ENCODE measurements at places on chromosomes 1 and 21. TPM values are rescaled to one million over a fixed set of nuclear protein-coding genes. Genes with fewer than 3 reads are reported as not detected.

FAM72C gene
- 0.14 TPM for total RNA-seq

ZSWIM5 gene
- total RNA-seq, result 0.81 TPM

MIXL1 gene
- not detected for total RNA-seq

SRSF4 gene
- total RNA-seq, result 52.4 TPM

CFAP57 gene
- total RNA-seq, result not detected

RPTN gene
- not detected for total RNA-seq

RCAN3 gene
- 5.9 TPM for total RNA-seq

SEMA6C gene
- 57.6 TPM for total RNA-seq

PPP1R8 gene
- total RNA-seq, result 23.9 TPM

DENND2D gene
- 3.5 TPM for total RNA-seq

TBX15 gene
- total RNA-seq, result 0.43 TPM

DNA sequence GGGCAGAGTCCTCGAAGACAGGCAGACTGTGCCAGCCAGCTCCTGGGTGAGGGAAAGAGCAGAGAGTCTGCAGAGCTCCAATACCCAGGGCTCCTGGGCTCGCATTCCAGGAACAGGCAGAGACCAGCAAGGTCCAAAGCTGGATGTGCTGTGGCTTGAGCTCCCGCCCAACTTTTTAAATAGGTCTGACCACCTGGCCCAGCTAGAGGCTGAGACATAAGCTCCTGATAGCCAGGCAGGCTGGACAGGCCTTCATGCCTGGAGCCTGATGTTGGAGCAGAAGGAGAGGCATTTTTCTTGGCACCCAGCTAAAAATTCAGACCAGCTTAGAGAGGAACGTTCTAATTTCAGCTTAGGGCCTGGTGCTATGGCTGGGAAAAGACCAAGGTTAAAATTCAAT is 178.4 kb upstream of the TMEM51 start:
- DNase-seq, result no peak

DNA sequence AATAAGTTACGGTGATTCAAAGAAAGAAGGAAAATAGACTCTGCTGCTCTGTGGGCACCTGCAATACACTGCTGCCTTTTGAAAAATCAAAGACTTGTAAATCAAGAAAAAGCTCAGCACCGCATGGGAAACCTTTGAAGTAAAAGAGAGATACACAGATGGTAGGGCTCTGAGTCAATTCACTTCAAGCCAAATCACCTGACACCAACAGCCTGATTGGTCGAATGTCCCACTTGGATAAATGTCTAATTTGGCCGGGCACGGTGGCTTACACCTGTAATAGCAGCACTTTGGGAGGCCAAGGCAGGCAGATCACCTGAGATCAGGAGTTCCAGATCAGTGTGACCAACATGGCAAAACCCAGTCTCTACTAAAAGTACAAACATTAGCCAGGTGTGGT is 19.2 kb upstream of the RCAN3 start:
- no peak for DNase-seq

GRCh38 chr1:246579818-246580217 is 13.6 kb downstream of the CNST start:
- DNase-seq, result no peak

DNA sequence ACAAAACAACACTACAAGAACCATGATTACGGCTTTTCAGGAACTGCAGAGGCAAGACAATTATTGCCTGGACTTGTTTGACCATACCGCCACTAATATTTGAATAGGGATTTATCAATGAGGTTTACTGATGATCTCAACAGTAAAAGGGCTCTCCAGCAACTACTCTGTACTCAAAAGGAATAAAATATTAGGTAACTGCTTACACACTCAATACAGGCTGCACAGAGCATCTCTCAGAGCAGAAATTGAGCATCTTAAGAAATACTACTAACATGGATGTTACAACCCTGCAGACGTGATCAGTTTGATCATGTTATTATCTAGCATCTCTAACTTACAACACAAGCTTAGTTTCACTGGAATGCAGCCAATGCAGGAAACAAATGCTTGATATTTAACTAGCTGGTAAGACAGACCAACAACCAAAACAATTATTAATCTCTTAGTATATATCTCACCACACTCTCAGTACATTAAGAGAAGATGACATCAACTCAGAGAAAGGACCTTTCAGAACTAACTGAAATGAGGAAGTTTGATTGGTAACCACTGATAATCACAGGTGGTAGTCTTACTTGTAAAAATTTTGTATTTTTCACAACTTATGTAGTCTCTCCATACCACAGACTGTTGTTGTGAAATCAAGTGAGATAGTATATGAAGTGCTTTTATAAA is 52.2 kb downstream of the PUM1 start:
- DNase-seq, result no peak

- DNase-seq, result no peak
Observed at GRCh38 chr1:64882574-64883255, 83.6 kb downstream of the JAK1 start.

GRCh38 chr1:143653429-143653802 is 318.4 kb downstream of the FAM72C start:
- DNase-seq, result no peak

GRCh38 chr1:172277275-172277674 is 143.2 kb upstream of the C1orf105 start:
- no peak for DNase-seq

DNA sequence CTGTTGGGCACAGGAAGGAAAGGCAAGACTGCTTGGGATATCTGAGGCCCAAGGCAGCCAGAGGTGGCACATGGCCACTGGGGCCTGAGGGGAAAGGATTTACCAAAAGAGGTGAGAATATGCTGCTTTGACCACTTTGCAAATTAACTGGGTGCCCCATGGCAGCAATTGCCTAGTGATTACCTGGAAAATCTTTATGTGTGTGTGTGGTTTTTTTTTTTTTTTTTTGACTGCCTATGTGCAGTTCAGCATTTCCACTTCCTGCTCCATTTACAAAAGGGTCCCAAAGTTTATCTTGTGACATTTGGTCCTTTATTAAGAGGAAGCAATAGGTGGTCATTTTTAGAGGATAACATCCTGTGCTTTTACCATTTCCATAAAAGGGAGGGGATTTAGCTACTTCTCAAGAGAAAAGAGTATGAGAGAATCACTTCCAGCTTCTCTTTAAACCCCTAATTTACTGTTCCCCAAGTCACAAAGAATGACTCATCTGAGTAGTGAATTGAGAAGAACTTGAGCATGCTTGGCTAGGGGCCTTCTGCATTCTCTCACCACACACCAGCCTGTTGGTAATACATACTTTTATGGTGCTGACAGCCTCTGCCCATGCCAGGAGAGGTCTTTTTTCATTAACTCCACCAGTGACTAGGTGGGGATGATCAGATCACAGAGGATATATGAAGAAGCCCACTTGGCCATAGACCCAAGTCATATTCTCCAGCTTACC is 52.1 kb downstream of the SYDE2 start:
- no peak for DNase-seq

DNA sequence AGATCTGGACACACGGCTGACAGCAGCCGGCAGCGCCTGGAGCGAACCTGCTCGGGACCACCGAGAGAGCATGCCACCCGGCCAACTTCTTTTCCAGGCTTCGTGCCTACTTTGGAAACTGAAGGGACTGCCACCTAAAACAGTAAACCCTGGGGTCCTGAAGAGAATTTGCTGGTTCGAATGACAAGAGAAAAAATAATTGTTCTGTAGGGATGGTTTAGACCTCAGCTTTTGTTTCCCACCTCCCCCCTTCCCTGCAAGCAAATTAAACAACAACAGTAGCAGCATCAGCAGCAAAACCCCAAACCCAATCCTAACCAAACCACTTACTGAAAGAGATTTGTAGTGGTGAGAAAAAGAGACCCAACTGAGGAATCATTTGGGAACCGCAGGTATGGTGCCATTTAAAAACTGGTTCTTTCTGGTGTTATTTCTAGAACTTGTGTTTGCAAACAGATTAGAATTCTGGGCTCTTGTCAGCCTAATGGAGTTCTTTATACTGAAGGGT is 105.6 kb downstream of the LEPR start:
- no peak for DNase-seq

- DNase-seq, result no peak
Observed at GRCh38 chr1:208409176-208409575, 165.0 kb upstream of the PLXNA2 start.

DNA sequence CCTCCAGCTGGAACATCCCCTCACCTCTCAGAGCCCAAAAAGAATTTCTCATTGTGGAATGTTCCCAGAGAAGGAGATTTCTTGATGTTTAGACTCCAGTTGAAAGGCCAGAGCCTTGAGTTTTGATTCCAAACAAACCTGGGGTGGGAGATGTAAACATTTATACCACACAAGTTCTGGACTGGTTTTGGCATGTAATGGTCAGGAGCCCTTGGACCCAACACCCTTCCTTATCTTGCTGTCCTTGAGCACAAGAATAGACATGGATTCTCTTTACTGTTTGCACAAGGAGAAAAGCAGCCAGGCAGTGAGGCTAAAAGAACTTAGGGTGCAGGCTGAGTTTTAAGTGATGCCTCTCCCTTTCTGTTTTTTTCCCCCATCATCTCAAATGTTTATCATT is 4.5 kb downstream of the RHBG start:
- no peak for DNase-seq

GRCh38 chr1:236535662-236536161 is 11.9 kb downstream of the LGALS8 start:
- no peak for DNase-seq

- no peak for DNase-seq
Observed at GRCh38 chr1:154906621-154907081, 29.9 kb downstream of the PMVK start.

- no peak for DNase-seq
Observed at GRCh38 chr1:58363585-58363984, 182.9 kb downstream of the OMA1 start.

GRCh38 chr1:67883069-67883468 is 49.8 kb upstream of the GNG12 start:
- no peak for DNase-seq

DNA sequence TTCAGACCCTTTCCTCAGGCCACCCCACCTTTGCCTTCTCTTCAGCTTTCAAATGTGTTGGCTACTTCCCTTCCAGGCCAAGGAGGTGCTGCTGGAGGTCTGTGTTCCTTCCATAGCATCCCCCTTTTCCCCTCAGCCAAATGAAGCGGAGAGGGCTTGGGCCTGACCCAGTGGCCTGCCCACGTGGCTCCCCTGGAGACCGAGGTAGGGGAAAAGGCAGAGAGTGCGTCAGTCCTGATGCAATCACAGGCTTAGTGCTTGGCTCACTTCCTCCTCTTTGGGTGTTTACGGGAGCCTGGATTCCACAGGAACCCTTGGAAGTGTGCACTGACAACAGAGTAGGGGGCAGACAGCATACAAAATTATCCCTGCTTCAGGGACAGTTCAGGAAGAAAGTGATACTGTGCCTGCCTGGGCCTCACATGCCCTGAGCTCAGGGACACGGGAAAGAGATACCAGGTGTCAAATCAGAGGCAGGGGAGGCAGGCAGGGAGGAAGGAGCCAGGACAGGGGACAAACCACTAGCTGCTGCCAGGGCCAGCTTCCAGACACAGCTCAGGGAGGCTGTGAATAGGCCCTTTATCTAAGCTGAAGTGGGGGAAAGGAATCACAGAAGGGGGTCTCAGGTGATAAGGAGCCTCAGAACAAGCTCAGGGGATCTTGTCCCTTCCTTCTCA is 16.6 kb upstream of the PTP4A2 start:
- DNase-seq, result peak; percentile 92

GRCh38 chr1:55773211-55773940 is 558.2 kb upstream of the USP24 start:
- DNase-seq, result no peak

GRCh38 chr1:117166076-117166475 is 44.5 kb upstream of the TRIM45 start:
- no peak for DNase-seq

GRCh38 chr1:111275780-111276433 is 14.7 kb upstream of the CHIA start:
- DNase-seq, result no peak

DNA sequence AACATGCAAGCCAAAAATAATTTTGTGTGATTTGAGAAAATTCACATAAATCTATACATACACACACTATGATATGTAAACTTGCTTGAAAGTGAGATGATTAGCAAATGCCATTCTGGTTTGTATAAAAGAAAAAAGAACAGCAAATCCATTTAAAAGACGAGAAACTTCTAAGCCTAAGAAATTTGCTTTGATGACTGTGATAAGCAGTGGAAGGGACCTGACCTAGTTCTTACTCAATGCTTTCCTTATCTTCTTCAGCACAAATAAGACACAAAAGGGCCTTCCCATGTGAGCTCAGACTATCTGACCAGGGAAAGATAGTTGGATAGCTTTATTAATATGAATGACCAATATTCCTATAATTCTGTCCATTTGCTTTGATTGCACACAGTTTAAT is 25.3 kb upstream of the NMNAT2 start:
- no peak for DNase-seq

GRCh38 chr1:162070825-162071224 is 1.3 kb downstream of the NOS1AP start:
- no peak for DNase-seq

GRCh38 chr1:233005703-233006102 is 55.3 kb downstream of the NTPCR start:
- DNase-seq, result no peak

- DNase-seq, result peak; percentile 71
Observed at GRCh38 chr21:45556645-45557615, 14.7 kb upstream of the SLC19A1 start.

DNA sequence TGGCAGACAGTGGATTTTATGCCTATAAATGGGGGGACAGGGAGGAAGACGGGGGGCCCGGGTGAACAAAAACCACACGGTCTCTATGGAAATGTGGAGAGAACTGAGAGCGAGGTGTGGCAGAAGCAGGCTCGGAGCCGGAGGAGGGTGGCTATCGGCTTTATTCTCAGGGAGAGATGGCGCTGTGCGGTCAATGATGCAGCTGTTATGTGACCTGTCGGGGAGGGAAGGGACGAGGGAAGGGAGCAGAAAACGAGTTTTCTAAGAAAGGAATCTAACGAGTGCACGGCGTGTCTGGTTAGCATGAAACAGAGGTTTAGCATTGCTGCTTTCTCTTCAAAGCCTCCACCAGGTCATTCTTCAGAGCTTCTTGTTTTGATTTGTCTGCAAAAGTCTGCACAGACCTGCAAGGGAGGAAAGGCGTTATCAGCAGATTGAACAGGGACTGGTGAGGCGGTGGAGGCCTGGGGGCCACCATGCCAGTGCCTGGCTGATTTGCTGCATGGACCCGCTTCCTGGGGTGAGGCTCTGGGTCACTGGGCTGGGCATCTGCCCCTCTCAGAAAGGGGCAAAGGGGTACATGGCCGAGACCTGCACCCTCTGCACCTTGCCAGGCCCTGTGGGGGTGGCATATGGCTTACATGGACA is 27.2 kb downstream of the SLC66A1 start:
- no peak for DNase-seq

DNA sequence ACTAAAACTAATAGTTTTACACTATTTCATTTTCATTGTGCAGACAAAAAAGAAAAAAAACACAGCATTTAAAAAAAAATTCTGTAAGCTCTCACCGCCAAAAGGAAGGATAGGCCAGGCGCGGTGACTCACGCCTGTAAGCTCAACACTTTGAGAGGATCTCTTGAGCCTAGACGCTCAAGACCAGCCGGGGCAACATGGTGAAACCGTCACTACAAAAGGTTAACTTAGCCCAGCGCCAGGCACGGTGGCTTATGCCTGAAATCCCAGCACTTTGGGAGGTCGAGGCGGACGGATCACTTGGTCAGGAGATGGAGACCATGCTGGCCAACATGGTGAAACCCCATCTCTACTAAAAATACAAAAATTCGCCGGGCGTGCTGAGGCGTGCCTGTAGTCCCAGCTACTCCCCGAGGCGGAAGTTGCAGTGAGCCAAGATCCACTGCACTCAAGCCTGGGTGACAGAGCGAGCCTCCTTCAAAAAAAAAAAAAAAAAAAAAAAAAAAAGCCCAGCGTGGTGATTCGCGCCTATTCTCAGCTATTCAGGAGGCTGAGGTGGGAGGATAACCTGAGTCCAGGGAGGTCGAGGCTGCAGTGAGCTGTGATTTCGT is 14.3 kb upstream of the SPEN start:
- peak; percentile 79 for DNase-seq

All from Right ventricle myocardium inferior (tissue), 1 donor.